ENCODE measurements at places on chromosomes 16 and 17.

GRCh38 chr17:3260600-3260999, 37.6 kb downstream of the OR3A1 start:
- DNase-seq, result no peak

DNA sequence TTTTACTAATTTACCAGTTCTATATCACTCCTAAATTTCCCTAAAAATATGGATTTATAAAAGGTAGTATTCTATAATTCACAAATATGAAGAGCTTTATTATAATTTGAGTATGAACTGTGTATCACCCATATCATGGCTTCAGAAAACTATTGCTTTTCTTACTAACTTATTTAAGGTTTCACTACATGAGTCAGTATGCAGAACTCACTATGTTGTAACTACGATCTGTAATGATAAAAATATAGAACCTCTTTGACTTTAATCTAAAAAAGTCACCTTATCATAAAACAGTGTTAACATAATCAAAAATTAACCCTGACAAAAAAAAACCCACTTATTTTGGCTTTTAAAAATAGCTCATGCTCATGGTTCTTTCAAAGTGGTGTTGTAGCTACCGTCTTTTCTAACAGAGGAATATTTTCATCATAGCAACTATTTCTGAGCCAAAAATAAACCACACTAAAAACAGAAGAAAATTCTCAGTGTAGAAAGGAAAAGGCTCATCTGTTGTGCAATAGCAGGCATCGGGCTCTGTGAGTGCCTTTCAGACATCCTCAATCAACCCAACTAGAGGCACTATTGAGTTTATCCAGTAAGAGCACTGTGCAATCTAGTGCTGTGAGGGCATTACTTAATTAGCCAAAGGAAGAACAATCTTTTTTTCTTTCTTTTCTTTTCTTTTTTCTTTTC, 42.1 kb downstream of the ITGAM start:
- DNase-seq, result no peak

- no peak for DNase-seq
These were observed 98.0 kb downstream of the KPNA2 start for GRCh38 chr17:68133346-68134045.

DNA sequence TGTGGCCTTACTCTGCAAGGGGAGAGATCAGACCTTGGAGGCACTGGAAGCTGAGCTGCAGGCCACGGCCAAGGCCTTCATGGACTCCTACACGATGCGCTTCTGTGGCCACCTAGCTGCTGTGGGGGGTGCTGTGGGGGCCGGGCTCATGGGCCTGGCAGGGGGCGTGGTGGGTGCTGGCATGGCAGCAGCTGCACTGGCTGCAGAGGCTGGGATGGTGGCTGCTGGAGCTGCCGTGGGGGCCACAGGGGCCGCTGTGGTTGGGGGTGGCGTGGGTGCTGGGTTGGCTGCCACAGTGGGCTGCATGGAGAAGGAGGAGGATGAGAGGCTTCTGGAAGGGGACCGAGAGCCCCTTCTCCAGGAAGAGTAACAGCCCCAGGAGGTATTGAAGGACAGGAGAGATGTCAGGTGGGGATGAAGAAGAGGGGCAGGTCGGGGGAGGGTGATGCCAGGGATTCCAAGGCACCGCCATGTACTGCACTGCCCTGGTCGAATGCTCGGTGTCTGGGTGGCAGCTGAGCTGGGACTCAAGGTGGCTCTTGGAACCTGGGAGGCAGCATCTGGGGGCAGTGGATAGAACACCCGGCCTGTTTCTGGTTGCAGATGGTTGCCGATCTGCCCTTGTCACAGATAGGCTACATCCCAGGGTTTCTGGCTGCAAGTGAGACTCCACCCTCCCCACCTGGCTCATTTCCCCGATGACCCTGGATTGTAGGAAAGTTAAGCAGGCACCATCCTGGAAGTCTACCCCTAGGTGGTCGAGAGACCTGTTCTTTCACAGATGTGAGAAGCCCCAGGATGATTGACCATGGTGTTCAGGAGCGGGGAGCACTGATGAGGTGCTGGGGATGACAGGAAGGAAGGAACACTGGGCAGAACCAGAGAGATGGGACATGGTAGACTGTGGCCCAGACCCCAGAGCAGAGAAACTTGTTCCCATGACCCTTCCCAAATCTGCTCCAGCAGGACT, 5.1 kb downstream of the RNF112 start:
- DNase-seq, result no peak

DNA sequence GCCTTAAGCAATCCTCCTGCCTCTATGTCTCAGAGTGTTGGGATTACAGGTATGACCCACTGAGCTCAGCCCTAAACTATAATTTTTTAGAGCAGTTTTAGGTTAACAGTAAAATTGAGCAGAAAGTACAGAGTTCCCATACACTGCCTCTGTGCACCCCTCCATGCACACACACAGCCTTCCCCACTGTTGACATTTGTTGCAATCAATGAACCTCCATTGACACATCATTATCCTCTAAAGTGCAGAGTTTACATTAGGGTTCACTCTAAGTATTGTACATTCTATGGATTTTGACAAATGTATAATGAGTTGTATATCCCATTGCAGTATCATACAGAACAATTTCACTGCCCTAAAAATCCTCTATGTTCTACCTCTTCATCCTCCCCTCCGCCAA, 35.0 kb downstream of the NGFR start:
- no peak for DNase-seq

DNA sequence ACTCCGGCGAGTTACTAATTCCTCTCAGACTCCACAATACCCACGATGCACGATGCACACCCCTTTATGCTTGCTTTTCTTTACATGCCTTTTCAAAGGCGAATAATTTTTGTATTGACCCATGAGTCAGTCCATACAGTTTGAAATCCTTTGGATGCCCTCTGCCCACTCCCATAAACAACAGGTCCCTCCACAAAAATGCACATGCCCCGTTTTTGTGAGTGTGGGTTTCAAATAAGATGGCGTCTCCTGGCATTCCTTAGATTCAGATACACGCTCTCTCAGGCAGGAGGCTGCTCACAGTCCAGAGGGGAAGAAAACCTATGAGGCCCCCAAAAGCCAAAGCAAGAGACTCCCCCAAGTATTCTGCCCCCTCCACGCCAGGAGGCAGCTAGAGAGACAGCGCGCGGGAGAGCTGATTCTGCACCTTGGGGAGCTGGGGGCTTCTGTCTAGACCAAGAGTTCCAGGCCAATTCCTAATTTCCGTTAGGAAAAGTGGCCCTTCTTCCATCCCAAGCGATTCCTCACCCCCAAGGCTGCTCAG, 19.6 kb upstream of the HOXB9 start:
- no peak for DNase-seq

DNA sequence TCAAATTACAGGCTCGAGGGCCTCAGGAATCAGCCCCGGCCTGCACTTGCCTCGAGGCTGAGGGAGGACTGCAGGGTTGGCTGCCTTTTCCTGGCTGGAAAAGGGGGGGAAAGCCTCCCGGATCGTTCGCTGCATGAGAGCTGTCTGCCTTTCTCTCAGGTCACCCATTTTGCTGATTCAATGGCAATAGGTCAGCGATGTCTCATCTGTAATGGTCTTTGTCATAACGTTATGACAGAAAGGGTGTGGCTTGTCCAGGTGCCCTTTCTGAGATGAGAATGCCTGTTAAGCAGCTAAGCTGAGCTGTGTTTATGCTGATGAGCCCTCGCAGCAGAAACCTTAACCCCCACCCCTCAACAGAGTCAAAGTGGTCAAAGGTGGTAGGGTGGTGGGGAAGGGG, 81.8 kb downstream of the AKAP1 start:
- DNase-seq, result no peak

- DNase-seq, result no peak
These were observed 2.6 kb upstream of the RARA start for GRCh38 chr17:40306395-40306794.

- DNase-seq, result no peak
These were observed 36.5 kb downstream of the DHX38 start for GRCh38 chr16:72129976-72130656.

GRCh38 chr17:40541060-40541872, 24.0 kb downstream of the CCR7 start:
- peak; percentile 82 for DNase-seq

DNA sequence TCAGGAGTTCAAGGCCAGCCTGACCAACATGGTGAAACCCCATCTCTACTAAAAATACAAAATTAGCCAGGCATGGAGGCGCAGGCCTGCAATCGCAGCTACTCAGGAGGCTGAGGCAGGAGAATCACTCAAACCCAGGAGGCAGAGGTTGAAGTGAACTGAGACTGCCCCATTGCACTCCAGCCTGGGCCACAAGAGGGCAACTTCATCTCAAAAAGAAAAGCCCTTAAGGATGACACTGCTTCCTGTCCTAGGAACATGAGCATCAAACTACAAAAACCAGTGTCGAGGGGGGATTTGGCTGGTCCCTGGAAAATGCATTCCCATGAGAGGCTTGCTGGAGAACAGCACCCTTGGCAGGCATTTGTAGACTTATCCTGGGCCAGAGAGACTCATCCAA, 449.5 kb upstream of the PSMD7 start:
- no peak for DNase-seq

Measured in activated T-cell treated with anti-CD3 and anti-CD28 coated beads, Interleukin-2, amount 50 U/mL, for 24 hours (primary cell).